ENCODE measurements at places on chromosomes 1 and 21.

DNA sequence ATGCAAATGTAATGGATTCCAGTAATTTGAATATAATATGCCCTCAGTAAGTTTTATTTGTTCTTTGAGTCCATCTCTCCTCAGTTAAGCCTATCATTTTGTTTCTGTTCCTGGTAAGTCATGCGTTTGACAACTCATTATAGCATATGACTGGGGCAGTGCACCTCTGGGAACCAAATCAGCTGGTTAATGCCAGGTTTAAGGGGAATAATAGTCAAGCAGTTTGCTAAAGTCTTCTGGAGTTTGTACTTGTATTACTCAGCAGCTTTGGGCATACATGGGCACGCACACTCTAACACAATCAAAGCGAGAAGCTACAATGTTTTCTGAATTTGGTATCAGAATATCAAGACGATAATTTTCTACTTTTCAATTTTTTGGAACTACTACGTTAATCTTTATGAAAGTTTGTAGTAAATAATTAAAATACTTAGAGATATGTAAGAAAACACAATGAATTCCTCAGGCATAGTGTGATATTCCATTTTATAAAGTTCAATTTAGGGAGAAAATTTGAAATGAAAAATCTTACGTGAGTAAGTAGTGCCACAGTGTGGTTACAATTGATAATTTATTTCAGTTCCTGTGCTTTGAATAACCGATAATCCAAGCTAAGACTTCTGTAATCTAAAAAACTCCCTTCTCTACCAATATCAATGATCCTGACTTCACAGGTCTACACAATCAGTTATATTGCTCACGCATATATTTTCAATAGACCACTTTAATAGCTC lies 43.8 kb upstream of the KCTD3 start:
- no peak for DNase-seq

- DNase-seq = no peak
Measured at GRCh38 chr1:231774719-231775335, 148.2 kb downstream of the DISC1 start.

GRCh38 chr1:79362470-79362869 lies 355.9 kb upstream of the ADGRL4 start:
- no peak for DNase-seq

DNA sequence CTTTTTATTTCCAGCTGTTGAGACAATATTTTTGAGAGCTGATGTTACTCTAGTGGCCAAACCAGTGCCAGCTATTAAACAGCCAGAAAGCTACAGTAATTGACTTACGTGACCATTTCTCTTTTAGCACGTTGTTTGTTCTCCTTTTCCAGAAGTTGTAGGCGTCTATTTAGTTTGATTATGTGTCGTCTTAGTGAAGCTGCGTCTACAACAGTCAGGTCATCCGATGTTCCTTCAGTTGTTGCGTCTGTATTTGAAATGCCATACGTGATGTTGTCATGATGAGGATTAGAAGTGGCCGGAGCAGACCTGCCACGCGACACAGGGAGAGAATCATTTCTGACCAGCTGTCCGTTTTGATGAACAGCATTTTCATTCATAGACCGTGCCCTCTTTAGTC lies 38.2 kb downstream of the TMEM51 start:
- no peak for DNase-seq

GRCh38 chr1:109935451-109935900 lies 24.8 kb downstream of the CSF1 start:
- no peak for DNase-seq

DNA sequence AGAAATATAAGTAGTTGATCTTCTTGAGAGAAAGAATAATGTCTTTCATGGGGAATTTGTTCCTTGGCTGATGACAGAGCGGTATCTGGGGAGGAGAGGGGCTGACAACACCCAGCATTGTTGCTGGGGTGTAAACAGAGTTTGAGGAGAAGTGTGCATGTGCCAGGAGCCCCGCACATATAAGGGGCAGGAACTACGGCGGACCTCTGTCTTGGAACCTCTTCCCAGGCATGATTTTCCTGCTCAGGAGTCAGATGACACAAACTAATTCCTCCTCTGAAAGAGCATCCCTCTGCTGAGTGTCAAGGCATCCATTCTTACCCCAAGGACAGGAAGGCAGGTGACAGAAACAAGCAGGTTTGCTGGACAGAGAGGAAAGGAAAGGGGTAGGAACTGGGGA lies 119.1 kb downstream of the TPTE start:
- no peak for DNase-seq

DNA sequence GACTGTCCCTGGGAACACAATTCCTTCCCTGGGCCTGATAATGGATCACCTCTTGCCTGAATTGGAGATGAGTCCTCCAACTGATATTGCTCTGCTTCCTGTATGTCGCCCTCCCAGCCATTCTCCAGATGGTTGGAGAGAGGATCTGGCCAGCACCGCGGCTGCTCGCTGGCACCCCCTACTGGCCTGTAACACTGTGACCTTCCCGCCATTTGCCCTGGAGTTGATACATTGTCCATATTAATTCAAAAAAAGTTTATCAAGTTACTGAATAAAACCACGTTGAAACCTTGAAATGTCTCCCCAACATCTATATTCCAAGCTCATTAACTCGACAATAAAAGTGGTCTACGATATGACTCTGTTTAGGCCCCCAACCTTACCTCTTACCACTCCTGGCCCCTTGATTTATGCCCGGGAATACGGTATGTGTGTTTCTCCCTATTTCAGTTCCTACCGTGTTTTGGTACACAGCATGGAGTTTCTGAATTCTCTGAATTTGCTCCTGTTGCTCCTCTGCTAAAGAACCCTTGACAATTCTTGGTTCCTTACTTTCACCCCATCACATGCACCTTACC lies 241.8 kb upstream of the KIAA0040 start:
- no peak for DNase-seq

GRCh38 chr1:180981596-180982387 lies 40.9 kb downstream of the STX6 start:
- peak; percentile 65 for DNase-seq

All from activated naive CD8-positive, alpha-beta T cell treated with anti-CD3 and anti-CD28 coated beads for 36 hours (primary cell).